ENCODE measurements at places on chromosomes 7 and 10.

- peak; percentile 17 for ATAC-seq
Observed at GRCh38 chr7:55366461-55367070, 1.4 kb downstream of the LANCL2 start.

DNA sequence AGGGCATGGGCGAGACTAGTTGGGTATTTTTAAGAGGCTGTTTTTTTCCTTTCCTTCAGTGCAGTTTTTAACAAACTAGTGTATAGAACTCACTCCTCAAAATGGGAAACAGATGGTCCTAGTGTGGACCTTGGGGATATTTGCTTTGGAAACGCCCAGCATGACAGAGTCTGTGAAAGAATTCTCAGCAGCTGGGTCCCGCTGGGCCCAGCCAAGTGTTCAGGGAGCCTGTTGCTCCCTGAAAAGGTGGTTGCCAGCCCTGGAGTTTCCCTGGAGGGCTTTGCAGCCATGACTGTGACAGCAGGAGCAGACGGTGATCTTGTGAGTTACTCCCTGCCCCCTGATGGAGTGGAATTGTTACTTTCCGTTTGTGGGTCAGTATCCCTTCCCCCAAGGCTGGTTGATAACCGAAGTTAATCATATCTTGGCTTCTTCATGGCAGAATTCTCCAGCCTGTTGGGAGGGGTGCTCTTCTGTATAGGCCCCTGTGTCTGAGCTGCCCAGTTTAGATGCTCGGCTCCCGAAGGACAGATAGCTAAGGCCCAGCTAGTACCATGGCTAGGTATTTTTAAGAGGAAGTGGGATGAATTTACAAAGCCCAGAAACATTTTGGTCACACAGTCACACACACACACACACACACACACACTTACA lies 278.6 kb upstream of the HABP2 start:
- no peak for ATAC-seq

DNA sequence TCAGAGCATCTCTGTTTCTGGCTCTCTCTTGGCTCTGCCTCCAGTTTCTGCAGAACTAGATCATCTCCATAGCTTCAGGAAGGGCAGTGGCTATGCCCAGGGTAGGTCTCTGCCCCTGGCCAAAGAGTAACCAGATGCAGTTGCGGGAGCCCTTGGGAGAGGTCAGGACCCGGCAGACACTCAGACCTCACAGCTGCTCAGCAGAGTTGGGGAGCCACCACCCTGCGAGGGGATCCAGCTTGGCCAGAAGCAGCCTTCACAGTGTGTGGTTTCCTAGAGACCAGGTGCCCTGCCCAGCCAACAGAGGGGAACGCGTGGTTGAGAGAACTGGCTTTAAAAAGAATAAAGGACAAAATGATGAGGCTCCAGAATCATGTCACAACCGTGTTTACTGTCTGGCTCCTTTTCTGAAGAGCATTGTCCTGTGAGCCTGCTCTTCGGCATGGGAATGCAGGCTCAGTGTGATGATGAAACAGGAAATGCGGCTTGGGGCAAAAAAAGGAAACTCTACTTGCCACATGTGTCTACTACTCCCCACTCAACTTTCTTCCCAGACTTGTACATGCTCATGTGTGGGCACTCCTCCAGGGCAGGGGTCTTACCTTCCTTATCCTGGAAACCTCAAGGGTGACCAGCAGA lies 243.1 kb downstream of the INHBA start:
- no peak for ATAC-seq

DNA sequence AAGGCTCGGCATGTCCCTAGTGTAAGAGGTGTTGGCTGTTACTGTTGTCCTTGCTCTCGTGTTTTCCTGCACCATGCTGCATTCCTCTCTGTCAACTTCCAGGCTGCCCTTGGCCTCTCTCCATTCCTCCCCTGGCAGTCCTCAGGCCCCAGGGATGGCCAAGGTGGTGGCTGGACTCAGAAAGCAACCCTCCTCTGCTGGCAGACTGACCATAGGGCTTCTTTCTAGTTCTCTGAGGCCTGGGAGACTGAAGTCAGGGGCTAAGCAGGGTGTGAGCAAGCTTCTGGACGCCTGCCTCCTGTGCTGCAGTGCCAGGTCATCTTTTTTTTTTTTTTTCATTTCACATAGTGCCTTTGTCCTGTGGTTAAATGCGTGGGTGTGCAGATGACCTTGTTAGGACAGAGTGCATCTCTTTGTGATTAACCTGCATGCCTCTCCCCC lies 72.0 kb downstream of the GOLGA7B start:
- ATAC-seq = no peak

GRCh38 chr10:124229989-124230634 lies 136.7 kb upstream of the CHST15 start:
- no peak for ATAC-seq

DNA sequence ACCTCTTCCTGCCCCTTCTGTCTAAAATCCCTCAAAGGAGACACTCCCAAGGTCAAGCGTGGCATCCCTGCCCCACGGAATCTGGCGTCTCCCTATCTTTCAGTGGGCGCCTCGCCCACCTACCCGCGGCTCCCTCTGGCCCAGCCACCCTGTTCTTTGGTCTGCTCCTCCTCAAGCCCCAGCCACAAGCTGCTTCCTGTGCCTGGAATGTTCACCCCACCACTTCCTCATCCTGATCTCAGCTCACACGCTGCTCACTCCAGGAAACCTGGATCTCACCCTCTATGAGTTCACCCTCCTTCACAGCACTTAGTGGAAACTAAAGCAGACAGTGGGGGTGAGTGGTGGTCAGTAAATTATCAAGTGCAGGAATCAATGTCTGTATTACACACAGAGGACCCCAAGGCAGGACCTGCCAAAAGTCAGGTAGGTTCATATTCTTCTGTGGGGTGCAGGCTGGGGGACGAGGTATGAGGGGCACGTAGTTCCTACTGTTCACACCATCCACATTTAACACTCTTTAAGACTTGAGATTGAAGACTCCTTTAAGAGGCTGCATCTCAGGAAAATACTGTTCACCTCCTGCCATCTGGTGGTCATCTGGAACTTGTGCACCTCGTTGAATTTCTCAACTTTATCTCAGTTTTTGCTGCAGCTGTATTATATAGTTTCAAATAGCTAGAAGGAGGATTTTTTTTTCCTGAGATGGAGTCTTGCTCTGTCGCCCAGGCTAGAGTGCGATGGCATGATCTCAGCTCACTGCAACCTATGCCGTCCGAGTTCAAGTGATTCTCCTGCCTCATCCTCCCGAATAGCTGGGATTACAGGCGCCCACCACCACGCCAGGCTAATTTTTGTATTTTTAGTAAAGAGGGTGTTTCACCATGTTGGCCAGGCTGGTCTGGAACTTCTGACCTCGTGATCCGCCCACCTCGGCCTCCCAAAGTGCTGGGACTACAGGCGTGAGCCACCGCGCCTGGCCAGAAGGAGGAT lies 166.6 kb downstream of the ARHGAP21 start:
- ATAC-seq = peak; percentile 22

DNA sequence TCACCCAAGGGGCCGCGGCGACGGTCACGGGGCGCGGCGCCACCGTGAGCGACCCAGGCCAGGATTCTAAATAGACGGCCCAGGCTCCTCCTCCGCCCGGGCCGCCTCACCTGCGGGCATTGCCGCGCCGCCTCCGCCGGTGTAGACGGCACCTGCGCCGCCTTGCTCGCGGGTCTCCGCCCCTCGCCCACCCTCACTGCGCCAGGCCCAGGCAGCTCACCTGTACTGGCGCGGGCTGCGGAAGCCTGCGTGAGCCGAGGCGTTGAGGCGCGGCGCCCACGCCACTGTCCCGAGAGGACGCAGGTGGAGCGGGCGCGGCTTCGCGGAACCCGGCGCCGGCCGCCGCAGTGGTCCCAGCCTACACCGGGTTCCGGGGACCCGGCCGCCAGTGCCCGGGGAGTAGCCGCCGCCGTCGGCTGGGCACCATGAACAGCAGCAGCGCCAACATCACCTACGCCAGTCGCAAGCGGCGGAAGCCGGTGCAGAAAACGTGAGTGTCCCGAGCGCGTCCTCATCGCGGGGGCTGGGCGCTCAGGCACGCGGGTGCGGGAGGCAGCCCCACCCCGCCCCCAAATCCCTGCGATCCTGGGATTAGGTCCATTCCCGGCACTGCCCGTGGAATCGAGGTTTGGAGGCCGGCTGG lies 509 bp downstream of the AHR start:
- peak; percentile 71 for ATAC-seq

GRCh38 chr10:26291721-26292480 lies 75.3 kb downstream of the GAD2 start:
- no peak for ATAC-seq

DNA sequence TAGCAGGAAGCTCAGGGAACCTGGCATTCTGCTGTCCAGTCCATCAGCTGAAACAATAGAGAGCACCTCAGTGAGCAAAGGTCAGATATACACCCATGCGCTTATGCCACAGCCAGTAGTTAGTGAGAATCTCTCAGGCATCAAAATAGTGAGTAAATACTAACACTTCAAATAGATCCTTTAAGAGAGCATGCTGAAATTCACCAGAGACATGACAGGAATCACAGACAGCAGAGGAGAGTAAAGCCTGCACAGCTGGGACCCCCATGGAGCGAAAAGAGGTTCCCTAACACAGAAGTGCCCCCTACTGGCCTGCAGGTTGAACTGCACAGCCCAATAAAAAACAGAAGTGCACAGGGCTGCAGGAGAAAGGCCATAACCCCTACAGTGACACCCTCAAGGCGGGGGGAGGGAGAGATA lies 57.6 kb upstream of the ANTXRL start:
- peak; percentile 35 for ATAC-seq

DNA sequence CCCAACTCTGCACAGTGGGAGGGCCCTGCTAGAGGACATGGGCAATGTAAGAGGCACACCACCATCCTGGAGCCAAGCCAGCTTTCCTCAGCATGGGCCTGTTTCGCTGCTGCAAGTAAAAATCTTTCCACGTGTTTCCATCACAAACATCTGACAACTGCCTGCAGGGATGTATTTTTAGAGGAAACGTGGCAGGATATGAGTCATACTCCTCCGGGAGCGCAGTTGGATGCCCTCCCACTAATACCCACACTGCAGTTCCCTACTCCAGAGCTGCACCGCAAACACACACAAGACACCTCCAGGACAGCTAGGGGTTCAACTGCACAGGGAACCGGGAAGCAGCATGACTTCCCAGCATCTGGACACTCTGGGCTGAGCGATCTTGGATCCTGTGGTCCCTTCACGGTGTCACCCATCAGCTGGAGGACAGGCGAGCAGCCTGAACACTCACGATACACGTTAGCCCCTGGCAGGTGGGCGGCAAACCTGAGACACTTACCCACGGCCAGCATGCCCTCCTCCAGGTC lies 26.1 kb downstream of the PLAC9 start:
- peak; percentile 78 for ATAC-seq

- ATAC-seq = no peak
Observed at GRCh38 chr7:101537935-101538595, 91.0 kb downstream of the MYL10 start.

GRCh38 chr10:128027822-128028507 lies 98.3 kb downstream of the MKI67 start:
- ATAC-seq = no peak

- no peak for ATAC-seq
Observed at GRCh38 chr7:50214771-50215170, 89.7 kb upstream of the IKZF1 start.

DNA sequence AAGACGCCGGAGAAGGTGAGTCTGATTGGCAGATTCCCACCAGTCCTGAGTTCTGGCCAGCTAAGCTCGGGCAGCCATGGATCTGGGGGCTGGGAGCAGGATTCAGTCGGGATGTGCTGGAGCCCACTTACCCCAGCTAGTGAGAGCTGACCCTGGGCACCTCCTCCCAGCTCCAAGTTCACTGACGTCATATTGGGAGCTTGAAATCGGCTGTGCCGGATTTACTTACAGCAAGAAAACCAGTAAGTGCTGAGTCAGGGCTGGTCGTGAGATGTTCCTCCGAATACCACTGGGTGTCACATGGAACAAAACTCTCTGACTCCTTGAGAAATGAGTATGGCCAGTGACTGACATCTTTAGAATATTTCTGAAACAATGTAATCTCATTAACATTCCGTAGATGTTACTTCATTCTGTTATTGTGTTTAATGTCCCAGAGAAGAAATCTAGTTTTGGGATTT lies 621.2 kb downstream of the SDK1 start:
- ATAC-seq = peak; percentile 85

- no peak for ATAC-seq
Observed at GRCh38 chr7:3710531-3710930, 409.5 kb downstream of the SDK1 start.

- no peak for ATAC-seq
Observed at GRCh38 chr7:114662002-114662677, 247.5 kb downstream of the FOXP2 start.

DNA sequence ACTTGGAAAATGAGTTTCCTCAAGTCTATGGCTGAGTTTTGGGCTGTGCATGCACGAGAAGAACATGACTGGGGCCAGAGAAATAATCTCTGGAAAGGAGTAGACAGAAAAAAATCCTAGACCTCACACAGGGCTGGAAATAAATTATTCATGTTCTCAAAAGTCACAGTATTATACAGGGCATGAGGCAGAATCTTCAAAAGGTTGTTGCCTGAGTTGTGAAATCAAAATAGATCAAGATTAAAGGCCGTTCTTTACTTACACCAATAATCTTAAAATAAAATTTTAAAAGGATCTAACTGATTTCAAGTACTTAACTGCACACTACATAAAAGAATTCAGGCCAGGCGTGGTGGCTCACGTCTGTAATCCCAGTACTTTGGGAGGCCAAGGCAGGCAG lies 14.1 kb upstream of the CREM start:
- no peak for ATAC-seq

GRCh38 chr7:80313067-80313626 lies 178.5 kb downstream of the GNAI1 start:
- ATAC-seq = no peak

DNA sequence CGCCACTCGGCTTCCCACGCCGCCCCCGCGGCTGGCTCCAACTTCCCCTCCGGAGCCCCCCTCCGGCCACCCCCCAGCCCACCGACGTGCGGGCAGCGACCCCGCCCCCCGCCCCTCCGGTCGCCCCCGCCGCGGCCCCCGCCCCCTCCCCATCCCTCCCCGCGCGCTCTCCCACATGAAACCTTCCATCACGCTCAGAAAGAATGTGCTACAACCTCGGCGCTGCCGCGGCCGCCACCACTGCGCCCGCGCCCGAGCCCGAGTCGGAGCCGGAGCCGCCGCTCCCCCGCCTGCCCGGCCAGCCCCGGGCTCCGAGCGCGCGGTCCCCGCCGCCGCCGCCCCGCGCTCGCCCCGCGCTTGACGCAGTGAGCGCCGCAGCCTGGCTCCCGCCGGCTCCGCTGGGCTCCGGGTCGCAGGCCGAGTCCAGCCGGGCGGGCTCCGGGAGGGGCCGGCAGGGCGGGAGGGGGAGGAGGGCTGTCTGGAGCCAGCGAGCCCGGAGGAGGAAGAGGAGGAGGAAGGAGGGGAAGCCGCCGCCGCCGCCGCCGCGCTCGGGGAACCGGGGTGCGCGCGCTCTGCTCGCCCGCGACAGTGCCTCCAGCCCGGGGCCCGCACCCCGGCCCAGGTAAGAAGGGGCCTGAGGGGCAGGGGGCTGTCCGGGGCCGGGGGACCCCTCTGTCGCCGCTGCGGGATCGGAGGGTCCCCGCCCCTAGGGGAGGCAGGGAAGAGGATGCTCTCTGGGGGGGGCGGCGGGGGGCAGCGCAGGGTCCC lies 4.3 kb upstream of the ELFN1 start:
- ATAC-seq = no peak

- no peak for ATAC-seq
Observed at GRCh38 chr10:49010865-49011264, 71.2 kb upstream of the LRRC18 start.

Measured in esophagus mucosa (tissue), 1 donor.